ENCODE measurements at places on chromosomes 4 and X. TPM values are rescaled to one million over a fixed set of nuclear protein-coding genes. Genes with fewer than 3 reads are reported as not detected.

GRCh38 chrX:139825618-139826017, 107.2 kb downstream of the ATP11C start:
- no peak for DNase-seq

GRCh38 chr4:110417136-110417535, 58.8 kb upstream of the ENPEP start:
- no peak for DNase-seq

- no peak for DNase-seq
Observed at GRCh38 chr4:169993531-169993930, 32.7 kb downstream of the MFAP3L start.

GRCh38 chrX:107677501-107677901, 49.2 kb downstream of the PRPS1 start:
- DNase-seq, result no peak

GRCh38 chr4:30839583-30840520, 119.7 kb downstream of the PCDH7 start:
- no peak for DNase-seq

DNA sequence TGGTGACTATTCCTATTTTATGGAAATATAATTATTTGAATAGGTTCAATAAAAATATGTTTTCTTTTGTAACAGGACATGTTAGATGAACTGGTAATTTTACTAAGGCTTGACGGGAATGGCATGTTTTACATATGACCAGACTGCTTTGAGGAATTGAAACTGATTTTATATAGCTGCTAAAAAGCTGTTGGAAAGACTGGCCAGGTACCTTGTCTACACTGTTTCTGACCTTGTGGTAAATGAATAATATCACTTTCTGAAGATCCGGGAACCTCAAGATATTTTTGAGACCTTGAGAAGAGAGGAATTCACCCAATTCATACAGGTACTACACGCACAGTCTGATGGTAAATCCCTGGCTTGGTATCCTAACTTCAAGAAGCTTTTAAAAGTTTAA, 42.1 kb upstream of the USP46 start:
- no peak for DNase-seq

DNA sequence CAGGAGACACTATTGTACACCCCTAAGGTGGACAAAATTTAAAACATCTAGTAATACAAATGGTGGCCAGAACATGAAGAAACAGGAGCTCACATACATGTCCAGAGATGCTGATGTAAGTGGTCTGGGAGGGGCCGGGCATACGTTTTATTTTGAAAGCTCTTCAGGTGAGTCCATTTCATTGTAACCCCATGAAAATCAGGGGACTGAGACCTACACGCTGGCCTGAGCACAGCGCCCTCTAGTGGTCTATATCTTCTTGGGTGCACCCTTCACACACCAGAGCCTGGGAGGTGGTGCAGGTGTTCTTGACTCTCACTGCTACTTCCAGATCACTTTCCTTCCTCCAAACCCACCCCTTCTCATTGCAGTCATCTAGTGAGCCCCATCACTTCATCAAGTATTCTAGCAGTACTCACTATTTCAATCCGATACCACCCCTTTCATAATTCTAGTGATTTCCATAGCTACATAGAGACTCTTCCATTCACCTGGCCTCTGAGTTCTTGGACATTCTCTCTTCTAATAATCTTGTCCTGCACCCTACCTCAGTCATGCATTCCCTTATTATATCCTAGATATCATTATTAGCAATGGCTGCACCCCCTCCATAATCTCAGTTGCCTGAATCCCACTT, 4.3 kb upstream of the TLR6 start:
- DNase-seq, result peak; percentile 53

- DNase-seq, result no peak
Observed at GRCh38 chrX:113790987-113791386, 792.9 kb upstream of the HTR2C start.

The CAPN6 gene
- total RNA-seq, result not detected

DNA sequence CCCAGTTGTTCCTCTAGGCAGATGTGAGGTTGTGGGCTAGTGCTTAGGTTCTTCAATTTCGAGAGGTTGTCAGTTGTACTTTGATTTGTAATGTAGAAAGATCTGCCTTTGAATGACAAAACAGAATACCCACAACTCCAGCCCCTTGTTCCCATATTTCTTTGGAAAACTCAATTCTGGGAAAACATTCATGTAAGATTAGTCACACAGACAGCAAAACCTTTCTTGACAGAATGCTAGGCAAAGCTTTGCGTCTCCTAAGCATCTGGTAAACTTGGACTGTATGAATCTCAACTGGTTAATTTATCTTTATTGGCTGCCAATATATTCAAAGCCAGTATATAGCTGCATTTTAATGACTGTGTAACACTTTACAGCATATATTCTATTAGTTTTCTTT, 34.9 kb downstream of the NOCT start:
- no peak for DNase-seq

GRCh38 chr4:2350982-2351381, 67.5 kb downstream of the ZFYVE28 start:
- no peak for DNase-seq

DNA sequence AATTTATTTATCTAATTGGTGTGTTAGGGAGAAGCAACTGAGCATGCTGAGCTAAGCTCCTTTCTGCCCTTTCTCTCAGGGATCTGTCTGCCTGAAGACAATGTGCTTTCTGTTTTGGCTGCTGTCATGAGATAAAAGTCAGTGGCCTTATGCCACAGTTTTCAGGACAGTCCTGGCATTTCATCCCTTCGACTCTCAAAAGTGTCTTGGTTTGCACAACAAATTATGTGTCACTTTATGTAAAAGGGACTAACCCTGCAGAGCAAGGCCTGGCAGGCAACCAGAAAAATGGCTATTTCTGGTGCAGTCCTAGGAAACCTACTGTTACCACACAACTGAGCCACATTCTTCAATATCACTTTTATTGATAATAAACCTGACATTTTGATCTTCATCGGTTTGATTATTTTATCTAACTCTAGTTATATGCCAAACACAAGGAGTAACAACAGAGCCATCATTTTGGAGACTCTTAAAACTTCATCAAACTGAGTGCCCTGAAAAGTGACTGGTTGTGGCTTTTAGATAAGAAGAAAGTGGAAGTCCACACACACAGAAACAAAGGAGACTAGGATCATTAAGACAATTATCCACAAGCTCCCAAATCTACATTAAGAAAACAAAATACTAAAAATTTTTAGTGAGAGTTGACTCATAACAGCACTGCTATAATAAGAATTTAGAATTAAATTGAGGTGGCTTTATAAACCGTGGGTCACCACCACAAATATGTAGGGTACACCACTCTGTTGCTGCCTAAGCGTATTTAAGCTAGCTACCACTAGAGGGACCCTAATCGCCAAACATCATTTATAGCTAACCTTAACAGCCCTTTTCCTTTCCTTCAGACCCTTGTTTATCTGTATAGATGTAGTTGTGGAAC, 95.9 kb upstream of the PTPN13 start:
- DNase-seq, result no peak

The AMBN gene
- not detected for total RNA-seq

- DNase-seq, result no peak
Observed at GRCh38 chrX:12325171-12325570, 186.9 kb downstream of the FRMPD4 start.

DNA sequence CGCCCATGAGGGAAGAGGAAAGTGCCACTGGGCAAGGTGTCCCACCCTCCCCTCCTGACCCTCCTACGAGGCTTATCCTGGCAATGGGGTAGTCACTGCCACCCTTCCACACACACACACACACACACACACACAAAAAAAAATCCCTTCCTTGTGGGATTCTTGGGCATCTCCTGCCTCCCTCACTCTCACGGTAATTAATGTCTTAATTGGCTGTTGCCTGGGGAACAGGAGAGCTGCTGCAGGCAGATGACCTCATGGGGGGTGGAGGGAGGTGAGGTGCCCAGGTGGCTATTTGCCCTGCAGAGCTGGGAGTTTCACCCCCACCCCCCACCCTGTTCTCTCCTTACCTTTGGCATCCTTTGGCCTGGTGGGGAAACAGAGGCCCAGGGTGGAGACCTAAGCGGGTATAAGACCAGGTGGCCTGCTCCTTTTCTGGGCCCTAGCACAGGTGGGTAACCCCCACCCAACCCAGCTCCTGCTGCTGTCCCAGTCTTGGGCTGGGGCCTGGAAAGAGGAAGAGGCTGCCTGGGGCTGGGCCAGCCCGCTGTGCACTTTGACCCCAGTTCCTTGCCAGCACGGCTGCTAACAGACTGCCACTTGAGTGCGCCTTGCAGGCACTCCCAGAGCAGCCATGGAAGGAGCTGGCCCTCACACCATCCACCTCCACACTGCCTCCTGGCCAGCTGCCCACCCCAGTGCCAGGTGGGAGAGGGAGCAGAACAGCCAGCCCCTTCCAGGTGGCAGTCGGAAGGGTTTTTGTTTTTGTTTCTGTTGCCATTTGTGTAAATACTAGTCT, 12.6 kb downstream of the EFNB1 start:
- no peak for DNase-seq

- no peak for DNase-seq
Observed at GRCh38 chr4:85491527-85491926, 16.6 kb downstream of the ARHGAP24 start.

- DNase-seq, result no peak
Observed at GRCh38 chrX:81377329-81377728, 175.4 kb downstream of the SH3BGRL start.

The SFRP2 gene
- 0.14 TPM for total RNA-seq

GRCh38 chrX:43974100-43974475, 898 bp upstream of the NDP start:
- no peak for DNase-seq

The KIT gene
- total RNA-seq, result 0.23 TPM

GRCh38 chr4:74361671-74362070, 3.3 kb upstream of the EREG start:
- no peak for DNase-seq

The LAS1L gene
- 79.8 TPM for total RNA-seq

The TRAM1L1 gene
- not detected for total RNA-seq

- DNase-seq, result no peak
Observed at GRCh38 chrX:117483950-117484349, 632.7 kb downstream of the KLHL13 start.

The DKK2 gene
- total RNA-seq, result not detected

GRCh38 chr4:128449251-128449650, 161.6 kb upstream of the PGRMC2 start:
- DNase-seq, result no peak

- no peak for DNase-seq
Observed at GRCh38 chrX:74684466-74684865, 70.0 kb upstream of the RLIM start.

DNA sequence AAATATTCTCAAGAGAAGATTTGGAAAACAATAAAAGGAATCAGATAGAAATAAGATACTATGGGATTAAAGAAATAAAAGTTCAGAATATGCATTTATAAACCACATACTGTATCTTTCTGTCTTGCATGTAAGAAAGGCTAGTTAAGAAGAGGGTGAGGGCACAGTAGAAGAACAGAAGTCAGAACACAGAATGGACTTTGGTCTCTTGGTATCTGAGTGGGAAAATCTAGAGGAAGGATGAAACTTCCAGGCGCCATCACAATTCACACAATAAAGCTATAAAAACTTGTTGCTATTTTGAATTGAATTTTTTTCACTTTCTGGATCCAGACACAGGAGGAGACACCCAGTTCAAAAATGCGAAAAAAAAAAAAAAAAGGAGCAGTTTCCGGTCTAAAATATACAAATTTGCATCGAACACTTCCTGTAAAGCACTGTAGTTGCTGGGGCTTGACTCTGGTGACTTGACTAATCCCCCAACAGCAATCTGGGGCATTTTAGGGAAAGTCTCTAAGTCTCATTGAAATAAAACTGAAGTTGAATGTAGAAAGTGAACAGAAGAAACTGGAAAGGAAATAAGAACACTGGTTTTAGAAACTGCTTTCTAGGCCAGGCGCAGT, 8.1 kb upstream of the NAAA start:
- DNase-seq, result no peak

DNA sequence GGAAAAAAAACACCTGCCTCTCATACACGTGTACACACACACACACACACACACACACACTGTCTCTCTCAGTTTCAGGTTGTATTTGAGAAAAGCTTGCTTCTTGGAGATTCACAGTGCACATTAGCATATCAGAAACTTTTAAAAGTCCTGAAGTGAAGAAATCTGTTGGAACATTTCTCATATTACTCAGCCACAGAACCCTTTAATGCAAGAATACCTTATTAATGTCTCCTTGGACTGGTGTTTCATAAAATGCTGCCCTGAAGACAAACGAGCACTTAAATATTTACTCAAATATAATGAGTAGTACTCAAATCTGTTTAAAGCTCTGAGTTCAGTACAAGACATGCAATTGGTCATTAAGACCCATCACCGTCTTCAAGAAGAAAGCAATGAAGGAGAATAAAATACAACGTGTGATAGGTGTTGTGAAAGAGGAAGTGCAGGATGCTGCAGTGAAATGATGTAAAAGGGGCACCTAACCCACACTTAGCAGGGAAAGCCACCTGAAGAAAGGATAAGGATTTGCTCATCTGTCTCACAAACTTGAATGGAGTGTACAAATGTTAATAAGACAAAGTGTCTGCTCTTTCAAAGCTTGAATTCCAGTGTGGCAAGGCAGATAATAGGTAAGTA, 57.0 kb downstream of the DCLK2 start:
- no peak for DNase-seq

- no peak for DNase-seq
Observed at GRCh38 chr4:176436293-176436973, 116.7 kb downstream of the SPCS3 start.

The F11 gene
- not detected for total RNA-seq

DNA sequence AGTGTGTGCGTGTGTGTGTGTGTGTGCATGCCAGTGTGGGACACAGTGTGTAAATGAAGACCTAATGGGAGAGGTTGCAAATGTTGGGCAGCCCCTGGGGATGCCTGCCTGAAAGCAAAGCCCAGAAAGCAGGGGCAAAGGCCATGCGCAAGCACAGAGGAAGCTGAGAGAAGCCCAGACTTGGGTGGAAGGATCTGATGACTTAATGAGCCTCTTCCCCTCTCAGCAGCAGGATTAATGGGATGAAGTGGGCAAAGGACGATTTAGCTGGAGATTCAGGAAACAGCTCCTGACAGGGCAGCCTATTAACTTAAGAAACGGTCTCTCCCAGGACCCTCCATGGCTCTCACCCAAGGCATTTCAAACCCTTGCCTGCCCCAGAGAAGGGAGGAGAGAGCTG, 107.3 kb downstream of the EFNB1 start:
- no peak for DNase-seq

The BRCC3 gene
- total RNA-seq, result 41.7 TPM

GRCh38 chr4:82780752-82781231, 17.8 kb downstream of the SCD5 start:
- no peak for DNase-seq

The RAB39B gene
- 13.1 TPM for total RNA-seq

GRCh38 chr4:74188912-74189311, 31.0 kb downstream of the MTHFD2L start:
- DNase-seq, result no peak

GRCh38 chr4:159206427-159206871, 103.6 kb downstream of the RAPGEF2 start:
- peak; percentile 62 for DNase-seq

- no peak for DNase-seq
Observed at GRCh38 chr4:168097161-168097560, 4.8 kb downstream of the ANXA10 start.

- DNase-seq, result no peak
Observed at GRCh38 chr4:85724791-85725563, 250.0 kb downstream of the ARHGAP24 start.

GRCh38 chr4:107643021-107643420, 77.0 kb downstream of the PAPSS1 start:
- no peak for DNase-seq

GRCh38 chr4:160142579-160142978, 1039.7 kb downstream of the RAPGEF2 start:
- DNase-seq, result no peak

GRCh38 chrX:103669745-103670144, 16.8 kb downstream of the MORF4L2 start:
- no peak for DNase-seq

All from activated naive CD8-positive, alpha-beta T cell treated with anti-CD3 and anti-CD28 coated beads for 36 hours (primary cell).